ENCODE measurements at places on chromosomes 3 and 15.

- DNase-seq, result no peak
Measured at GRCh38 chr15:84603630-84604379, 3.0 kb downstream of the ZSCAN2 start.

DNA sequence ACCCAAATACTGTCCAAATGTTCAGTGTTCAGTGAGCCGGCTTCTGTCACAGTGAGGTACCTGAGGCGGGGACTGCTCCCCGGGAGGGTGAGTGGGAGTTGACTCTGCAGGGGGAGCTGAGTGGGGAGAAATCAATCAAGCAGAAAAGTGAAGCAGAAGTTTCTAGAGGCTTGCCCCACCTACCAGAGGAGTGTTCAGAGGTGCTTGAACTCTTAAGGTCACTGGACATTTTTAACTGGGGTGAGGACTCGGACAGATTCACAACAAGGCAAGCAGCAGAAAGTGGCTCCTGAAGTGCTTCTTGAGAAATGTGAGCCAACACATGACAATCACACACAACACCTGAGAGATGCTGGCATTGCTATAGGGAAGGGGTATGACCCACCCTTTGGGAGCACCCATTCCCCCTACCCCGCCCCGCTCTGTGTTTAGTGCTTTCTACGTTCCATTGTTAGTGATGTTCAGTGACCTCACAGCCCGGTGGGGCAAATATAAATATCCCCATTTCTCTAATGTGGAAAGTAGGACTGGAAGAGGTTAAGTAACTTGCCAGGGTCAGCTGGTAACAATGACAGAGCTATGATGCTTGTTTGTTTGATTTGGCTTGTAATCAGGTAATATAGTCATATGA is 48.6 kb upstream of the AKAP13 start:
- DNase-seq, result no peak

DNA sequence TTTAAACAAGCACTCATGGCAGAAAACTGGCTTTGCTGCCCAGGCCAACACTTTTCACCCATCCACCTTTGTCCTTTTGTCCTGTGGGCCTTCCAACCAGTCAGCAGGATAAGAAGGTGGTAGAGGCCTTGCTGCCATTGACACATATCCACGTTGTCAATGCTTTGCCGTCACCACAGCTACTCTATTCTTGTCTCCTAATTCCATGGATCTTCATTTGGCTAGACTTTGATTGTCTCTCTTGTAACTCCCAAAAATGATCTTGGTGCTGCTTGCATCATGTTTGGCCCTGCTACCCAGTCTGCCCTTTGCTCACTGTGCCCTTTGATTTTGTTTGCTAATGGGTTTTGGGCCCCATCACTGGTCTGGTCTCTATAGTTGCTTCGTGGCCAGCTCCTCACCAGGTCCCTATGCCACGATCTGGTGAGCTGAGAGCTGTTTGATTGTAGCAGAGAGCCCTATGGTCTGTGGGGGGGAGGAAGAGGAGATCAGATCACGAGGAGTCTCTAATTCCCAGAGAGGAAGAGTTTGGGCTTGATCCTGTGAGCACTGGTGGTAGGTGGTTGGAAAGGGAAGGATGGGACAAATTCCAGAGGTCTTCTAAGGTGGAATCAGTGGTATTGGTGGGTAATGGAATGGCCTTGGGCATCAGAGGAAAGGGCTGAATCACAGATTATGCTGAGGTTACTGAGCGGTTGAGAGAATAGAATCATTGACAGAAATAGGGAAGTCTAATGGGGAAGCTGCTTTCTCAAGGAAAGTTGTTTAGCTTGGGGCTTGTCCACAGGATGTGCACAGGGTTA is 40.3 kb downstream of the ABHD2 start:
- DNase-seq, result no peak

- DNase-seq, result no peak
Measured at GRCh38 chr15:72318408-72318942, 1.5 kb downstream of the CELF6 start.

DNA sequence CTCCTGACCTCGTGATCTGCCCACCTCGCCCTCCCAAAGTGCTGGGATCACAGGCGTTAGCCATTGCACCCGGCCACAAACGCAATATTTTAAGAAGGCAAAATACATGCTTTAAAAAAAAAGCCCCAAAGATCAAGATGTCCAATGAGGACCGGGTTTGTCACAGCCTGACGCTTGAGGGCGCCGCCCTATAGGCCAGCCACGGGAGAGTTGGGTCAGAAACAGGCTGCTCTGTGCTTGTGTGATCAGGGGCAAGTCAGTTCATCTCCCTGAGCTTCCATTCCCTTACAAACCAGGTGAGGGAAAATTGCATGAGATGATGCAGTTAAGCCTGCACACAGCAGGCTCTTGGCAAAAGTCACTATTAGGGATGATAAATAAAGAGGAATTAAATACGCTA is 23.9 kb downstream of the FAM174B start:
- no peak for DNase-seq

GRCh38 chr15:23436421-23436820 is 10.6 kb downstream of the GOLGA6L2 start:
- DNase-seq, result no peak

GRCh38 chr15:41958002-41958420 is 14.3 kb downstream of the EHD4 start:
- no peak for DNase-seq

DNA sequence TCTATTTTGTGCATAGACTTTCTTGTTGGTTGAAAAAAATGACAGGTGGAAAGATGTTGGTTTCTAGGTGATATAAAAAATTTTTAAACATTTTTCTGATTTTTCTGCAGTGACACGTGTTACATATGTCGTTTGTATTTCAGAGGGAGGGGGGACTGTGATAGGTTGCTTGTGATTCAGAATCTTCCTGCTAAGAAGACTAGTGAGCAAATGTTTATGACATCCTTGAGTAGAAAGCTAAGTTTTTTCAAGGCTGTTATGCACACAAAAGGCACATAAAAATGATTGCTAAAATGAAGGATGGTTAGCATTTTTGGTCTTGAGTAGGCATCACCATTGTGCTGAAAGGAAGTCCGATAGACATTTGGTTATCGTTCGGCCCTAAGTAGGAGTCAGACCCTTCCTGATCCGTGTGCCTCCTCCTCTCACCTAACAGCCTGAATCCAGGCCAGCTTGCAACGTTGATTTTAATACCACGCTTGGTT is 1.5 kb downstream of the ZNF639 start:
- DNase-seq, result no peak

- no peak for DNase-seq
Measured at GRCh38 chr3:169344465-169344864, 319.0 kb downstream of the MECOM start.

- no peak for DNase-seq
Measured at GRCh38 chr15:50256188-50257041, 9.1 kb downstream of the HDC start.

DNA sequence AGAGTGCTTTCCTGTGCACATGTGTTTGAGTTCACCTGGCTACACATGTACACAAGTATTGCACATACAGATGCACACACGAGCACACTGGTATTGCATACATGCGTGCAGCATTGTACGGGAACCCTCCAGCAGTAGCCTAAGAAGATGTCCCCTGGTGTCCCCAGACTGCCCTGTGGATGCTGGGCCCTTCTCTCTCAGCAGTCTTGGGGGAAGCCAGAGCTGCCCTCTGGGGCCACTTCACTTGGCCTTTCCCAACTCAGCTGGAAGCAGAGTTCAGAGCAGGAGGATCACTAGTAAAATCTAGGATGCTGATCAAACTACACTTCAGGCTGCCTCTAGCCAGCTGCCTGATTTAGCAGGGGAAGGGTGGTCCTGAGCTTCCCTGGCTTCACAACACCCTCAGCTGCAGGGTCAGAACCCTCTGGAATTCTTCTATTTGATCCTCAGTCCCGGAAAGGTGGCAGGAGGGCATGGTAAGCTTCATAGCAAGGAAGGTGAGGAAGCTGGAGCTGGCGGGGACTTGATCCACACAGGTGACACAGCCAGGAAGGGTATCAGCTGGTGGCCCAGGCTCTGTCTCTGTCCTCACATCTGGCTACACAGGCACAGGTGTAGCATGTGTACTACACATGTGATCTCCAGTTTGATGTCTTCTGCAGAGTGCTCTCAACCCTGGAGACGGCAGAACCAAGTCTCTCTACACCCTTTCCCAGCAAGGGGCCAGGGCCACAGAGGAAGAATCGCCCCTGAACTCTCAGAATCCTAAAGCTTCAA is 36.5 kb downstream of the KLF15 start:
- no peak for DNase-seq
